ENCODE measurements at places on chromosomes 5 and 9.
A peak's percentile ranks its signal among the peaks of the same experiment; 100 is the strongest.

DNA sequence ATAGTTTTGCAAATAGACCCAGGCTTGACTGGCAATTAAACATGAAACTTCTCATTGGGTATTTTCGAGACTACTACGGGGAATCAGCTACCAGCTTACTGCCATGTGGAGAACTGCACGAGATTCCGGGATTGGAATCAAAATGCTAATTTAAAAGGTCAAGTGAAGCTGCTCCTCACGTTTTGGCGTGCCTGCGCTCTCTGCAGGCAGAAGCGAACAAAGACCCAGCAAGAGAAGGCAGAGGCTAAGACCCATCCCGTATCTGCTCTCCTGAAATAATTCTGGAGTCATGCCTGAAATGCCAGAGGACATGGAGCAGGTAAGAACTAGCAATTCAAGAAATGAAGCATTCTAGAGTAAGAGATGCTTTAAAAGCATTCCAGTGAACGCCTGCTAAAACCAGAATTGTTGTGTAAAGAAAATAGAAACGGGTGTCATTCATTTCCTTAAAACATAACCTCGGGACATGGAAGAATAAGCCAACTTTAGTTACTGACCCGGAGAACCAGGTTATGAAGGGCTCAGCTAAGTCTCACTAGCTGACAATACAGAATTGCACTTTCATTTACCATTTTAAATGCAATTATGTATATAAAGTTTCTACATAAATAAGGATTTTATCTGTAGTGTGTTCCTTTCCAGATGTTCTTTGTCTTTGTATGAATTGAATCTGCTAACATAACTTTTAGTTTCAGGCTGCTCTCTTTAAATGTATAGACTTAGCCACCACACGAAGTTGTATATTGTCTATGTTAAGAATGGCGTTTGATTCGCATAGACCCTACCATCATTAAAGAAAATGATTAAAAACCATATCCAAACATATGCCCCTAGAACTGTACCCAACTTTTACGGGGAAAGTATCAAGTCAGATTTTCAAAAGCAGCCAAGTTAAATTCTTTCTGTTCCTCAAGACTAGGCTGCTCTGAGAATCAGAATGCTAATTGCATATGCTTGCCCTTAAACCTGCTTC is 2.0 kb upstream of the MAT2B start:
- peak; percentile 80 for DNase-seq

- DNase-seq, result no peak
Measured at GRCh38 chr9:2693056-2693455, 24.3 kb upstream of the KCNV2 start.

DNA sequence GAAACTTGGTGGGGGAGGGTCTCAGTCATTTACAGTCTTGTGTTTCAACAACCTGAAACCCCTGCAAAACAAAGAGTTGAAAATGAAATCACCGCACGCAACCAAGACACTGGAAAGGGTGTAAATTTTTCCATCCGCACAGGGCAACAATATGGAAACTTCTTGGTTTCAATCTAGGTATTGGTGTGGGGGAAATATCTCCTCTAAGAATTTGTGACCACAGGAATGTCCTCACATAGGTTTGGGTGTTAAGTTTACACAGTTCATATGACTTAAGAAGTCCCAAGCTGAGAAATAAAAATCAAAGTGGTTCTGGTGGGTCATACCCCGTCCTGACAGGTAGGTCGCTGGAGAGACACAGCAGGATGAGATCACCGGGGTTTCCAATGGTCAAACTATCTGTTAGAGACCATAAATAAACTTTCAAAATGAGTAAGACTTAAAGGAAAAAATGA is 51.9 kb upstream of the PIP5K1B start:
- DNase-seq, result no peak

- DNase-seq, result no peak
Measured at GRCh38 chr9:90423661-90424193, 218.9 kb downstream of the DIRAS2 start.

GRCh38 chr9:93612796-93613154 is 36.4 kb downstream of the PHF2 start:
- no peak for DNase-seq

- DNase-seq, result no peak
Measured at GRCh38 chr9:137266585-137267453, 10.7 kb upstream of the TOR4A start.

DNA sequence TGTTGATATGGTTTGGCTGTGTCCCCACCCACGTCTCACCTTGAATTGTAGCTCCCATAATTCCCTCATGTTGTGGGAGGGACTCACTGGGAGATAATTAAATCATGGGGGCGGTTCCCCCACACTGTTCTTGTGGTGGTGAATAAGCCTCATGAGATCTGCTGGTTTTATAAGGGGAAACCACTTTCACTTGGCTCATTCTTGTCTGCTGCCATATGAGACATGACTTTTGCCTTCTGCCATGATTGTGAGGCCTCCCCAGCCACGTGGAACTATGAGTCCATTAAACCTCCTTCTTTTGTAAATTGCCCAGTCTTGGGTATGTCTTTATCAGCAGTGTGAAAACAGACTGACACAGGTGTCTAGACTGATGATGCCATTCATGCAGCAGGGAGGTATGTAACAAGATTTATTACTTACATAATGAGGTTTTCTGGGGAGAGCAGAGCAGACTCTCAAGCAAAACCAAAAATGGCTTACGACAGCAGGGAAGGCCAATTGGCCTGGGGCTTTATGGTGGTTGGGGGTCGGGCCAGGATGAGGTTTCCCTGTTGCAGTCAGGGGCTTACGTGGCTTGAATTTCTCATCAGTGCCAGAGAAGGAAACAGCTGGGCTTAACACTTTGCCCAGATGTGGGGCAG is 9.5 kb upstream of the COMMD10 start:
- no peak for DNase-seq

GRCh38 chr5:9222054-9222976 is 323.6 kb downstream of the SEMA5A start:
- DNase-seq, result no peak

DNA sequence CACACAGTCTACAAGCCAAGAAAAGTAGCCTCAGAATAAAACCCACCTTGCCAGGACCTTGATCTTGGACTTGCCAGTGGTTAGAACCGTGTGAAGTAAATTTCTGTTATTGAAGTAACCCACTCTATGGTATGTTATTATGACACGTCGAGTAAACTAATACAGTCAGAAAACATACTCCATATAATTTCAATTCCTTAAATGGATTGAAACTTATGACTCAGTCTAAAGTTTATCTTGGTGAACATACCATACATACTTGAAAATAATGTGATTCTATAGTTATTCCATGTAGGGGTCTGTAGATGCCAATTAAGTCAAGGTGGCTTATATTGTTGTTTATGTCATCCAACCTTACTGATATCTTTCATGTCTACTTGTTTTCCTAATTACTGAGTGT is 950.7 kb downstream of the TLE4 start:
- no peak for DNase-seq

- DNase-seq, result peak; percentile 26
Measured at GRCh38 chr9:93154293-93154903, 20.3 kb upstream of the NINJ1 start.

DNA sequence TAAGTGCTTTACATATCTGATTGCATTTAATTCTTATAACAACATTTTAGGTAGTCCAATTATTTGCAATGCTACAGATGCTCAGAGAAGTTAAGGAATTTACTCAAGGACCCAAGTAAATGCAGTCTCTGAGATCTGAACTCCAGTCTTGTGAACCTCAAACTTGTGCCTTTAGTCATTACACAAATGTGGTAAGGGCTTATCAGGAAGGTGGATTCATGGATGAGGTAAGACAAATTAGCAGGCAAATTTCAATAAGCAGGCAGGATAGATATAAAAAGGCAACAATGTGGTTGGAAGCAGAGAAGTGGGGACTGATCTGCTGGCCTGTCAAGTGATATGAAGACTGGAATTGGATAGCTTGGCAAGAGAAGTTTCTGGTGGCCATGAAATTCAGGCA is 29.5 kb downstream of the HMHB1 start:
- DNase-seq, result no peak

DNA sequence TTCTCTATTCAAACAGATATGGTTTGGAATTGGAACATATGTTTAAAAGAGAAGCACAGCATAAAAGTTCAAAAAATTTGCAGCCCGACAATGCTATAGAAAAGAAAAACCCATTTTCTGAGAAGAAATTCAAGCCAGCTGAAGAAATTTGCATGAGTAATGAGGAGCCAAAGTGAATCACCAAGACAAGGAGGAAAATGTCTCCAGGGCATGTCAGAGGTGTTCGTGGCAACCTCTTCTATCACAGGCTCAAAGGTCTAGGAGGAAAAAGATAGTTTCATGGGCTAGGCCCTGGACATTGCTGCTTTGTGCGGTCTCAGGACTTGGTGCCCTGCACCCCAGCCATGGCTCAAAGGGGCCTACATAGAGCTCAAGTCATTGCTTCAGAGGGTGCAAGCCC is 134.8 kb upstream of the ADAMTS16 start:
- DNase-seq, result no peak

DNA sequence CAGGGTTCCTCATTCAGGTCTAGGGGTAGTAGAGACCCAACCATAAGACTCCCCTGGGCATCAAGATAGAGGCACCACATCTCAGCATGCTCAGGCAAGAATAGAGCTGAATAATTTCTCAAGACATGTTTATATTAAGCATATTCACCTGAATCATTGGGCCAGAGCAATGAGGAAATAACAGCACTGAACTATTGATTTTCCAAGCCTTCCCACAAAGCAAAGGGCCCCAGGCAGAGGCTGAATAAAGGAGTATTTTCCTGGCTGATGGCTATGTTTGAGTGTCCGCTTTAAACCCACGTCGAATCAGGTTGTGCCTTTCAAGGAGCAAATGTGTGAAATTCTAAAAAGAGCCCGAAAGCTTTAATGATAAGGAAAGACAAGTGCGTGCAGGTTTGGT is 129.2 kb downstream of the HSD17B3 start:
- no peak for DNase-seq

- DNase-seq, result no peak
Measured at GRCh38 chr5:157481666-157482065, 21.7 kb downstream of the NIPAL4 start.

DNA sequence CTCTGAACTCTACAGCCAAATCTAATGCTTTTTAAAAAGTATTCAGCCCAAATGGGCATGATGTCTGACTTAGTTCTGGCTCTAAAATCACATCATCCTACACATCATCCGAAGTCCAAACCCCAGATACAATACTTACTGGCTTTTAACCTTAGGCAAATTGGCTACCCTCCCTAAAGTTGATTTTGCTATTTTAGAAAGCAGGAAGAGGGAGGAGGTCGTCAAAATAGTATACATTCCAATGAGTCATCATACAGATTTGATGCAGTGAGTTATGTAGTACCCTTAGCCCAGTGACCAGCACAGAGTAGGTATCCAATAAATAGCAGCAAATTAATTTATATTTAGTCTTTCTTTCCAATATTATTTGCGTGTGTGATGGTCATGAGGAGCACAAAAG is 582.0 kb upstream of the TUSC1 start:
- DNase-seq, result no peak

DNA sequence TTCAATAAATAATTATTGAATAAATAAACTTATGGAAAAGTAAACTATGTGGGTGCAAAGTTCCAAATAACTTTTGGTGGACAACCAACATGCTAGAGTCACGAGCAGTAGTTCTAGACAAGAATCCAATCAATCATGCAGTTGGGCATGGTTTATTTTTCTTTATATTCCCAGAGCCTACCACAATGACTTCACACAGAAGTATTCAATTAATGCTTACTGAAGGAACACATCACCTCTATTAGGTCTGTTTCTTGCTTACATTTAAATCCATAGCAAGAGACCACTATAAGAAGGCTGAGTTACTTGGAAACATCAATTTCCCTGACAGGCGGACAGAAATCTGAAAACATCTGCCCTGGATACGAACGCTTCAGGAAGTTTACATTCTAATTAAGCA is 214.2 kb downstream of the TMEM232 start:
- no peak for DNase-seq

GRCh38 chr5:135344349-135344748 is 54.7 kb downstream of the MACROH2A1 start:
- no peak for DNase-seq

DNA sequence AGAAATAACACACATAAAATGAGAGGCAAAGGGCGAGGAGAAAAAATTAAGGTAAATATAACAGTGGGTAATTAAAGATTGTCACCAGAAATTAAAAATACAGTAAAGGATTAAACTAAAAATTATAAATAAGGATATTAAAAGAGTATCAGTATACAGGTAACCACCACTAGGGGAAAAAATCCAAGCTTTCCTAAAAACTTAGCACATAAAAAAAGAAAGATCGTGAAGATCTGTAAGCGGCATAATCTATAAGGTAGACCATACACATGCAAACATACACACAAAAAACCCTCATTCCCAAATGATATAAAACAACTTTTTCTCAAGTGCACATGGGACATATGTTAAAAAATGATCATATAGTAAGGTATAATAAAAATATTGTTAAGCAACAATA is 577.3 kb upstream of the NUDT12 start:
- no peak for DNase-seq

GRCh38 chr5:67652201-67652600 is 455.6 kb upstream of the CD180 start:
- DNase-seq, result no peak

GRCh38 chr9:98789483-98790133 is 6.7 kb downstream of the ANKS6 start:
- DNase-seq, result no peak

- no peak for DNase-seq
Measured at GRCh38 chr9:14075218-14075617, 238.7 kb downstream of the NFIB start.

DNA sequence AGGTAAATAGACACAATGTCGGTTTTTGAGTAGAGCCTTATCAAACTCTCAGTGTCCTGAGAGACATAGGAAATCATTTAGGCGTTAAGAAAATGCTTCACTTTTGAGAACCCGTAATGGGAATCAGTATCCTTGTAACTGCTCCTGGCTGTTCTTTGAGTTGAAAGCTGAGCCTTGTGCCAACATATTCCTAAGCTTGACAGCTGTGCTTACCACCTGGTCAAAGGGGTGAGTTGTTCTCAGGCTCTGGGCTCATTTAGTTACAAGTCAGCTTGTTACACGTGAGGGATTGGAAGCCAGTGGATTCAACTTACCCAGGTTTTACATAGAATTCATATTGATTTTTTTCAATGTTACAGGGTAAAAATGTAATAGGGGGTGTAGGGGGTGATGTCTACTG is 145.9 kb downstream of the GABRB2 start:
- no peak for DNase-seq

GRCh38 chr5:78587081-78587774 is 61.3 kb downstream of the LHFPL2 start:
- DNase-seq, result peak; percentile 74

DNA sequence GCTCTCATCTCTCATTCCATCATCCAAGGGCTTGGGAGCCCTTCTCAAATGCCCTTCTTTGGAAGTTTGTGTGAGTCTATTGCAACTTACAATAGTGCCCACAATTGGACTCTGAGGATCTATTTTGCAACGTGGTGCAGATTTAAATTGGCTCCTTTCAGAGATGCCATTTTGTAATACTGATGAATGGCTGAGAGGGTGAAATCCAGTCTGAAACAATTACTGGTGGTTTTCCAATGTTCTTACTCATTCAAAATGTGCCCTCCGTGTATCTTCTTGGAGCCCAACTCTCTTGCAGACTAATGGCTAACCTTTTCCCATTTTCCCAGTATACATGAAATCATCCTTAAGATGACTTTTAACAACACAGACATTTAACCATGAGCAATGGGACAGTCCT is 6.1 kb downstream of the ZNF462 start:
- no peak for DNase-seq

Data from femur (tissue), 1 donor.